ENCODE measurements at places on chromosomes 16 and 17.

DNA sequence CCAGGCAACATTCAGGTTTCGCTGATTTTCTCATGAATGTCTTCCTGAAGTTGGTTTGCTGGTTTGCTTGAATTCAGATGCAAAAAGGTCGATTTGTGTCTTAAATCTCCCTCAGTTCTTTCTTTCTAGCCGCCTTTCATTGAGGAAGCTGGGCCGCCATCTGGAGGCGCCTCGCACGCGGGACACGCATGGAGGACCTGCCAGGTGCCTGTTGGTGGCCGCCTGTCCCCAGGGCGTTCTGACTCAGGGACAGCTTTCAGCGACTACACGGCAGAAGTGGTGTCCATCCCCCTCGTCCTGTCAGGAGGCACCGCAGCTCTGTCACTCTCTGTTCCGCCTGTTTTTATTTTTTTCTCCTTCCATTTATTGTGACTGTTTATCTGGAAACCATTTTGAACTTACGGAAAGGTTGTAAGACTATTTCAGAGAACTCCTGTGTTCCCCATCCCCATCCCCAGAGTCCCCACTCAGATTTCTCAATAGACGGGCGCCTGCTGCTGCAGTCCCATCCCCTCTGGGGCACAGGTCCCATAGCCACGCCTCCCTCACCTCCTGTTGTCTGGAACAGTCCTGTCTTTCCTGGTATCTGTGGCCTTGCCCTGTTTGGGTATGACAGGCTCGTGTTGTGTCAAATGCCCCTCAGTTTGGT lies 33.2 kb downstream of the COX4I1 start:
- no peak for DNase-seq

- no peak for DNase-seq
These were observed 267.1 kb upstream of the TNRC6C start for GRCh38 chr17:77691216-77692085.

DNA sequence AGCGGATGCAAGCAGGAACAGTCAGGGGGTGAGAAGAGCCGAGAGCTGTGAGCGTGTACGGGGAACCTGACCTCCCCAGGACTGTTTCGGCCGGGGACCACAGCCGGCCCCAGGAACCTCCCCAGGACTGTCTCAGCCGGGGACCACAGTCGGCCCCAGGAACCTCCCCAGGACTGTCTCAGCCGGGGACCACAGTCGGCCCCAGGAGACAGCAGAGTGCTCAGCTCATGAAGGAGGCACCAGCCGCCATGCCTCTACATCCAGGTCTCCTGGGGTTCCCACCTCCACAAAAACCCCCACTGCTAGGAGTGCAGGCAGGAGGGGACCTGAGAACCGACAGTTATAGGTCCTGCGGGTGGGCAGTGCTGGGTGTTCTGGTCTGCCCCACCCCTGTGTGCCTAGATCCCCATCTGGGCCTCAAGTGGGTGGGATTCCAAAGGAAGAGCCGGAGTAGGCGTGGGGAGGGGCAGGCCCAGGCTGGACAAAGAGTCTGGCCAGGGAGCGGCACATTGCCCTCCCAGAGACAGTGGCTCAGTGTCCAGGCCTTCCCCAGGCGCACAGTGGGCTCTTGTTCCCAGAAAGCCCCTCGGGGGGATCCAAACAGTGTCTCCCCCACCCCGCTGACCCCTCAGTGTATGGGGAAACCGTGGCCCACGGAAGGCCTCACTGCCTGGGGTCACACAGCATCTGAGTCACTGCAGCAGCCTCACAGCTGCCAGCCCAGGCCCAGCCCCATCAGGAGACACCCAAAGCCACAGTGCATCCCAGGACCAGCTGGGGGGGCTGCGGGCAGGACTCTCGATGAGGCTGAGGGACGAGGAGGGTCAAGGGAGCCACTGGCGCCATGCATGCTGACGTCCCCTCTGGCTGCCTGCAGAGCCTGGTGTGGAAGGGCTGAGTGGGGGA lies 4.3 kb downstream of the RHBDF1 start:
- no peak for DNase-seq

GRCh38 chr16:24635900-24636610 lies 93.4 kb upstream of the TNRC6A start:
- peak; percentile 38 for DNase-seq

DNA sequence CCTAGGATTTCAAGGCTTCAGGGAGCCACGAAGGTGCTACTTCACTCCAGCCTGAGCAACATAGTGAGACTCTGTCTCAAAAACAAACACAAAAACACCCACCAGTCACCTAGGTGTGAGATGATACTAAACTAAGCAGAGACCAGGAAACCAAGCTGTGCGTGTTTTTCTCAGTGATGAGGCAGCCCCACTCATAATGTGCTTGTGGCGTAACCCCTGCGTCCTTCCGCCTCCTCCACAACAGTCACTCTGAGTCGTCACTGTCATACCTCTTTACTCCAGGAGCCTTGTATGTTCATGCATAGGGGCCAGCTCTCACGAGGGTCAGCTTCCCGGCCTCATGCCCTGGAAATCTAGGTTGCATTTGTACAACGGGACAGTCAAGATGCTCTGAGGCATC lies 31.1 kb upstream of the SLC47A1 start:
- DNase-seq = no peak

- DNase-seq = no peak
These were observed 119.7 kb downstream of the KIF2B start for GRCh38 chr17:53942436-53942835.

DNA sequence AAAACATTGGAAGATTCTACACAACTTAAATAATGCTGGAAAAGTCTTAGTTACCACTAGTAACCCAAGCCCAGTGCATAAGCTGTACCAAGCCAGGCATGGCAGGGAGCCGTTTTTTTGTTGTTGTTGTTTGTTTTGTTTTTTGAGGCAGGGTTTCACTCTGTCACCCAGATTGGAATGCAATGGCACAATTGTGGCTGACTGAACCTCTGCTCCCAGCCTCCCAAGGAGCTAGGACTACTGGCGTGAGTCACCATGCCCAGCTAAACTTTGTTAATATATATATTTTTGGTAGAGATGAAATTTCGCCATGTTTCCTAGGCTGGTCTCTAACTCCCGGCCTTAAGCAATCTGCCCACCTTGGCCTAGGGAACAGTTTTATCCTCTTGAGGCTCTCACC lies 564 bp upstream of the TMIGD1 start:
- no peak for DNase-seq

- DNase-seq = no peak
These were observed 52.2 kb upstream of the CHMP6 start for GRCh38 chr17:80939151-80940145.
